ENCODE measurements at places on chromosomes 3 and 15.

GRCh38 chr3:196398782-196399181, 33.4 kb downstream of the UBXN7 start:
- no peak for DNase-seq

GRCh38 chr3:164658125-164658524, 420.2 kb downstream of the SI start:
- DNase-seq = no peak

GRCh38 chr3:31157893-31158620, 263.6 kb upstream of the GADL1 start:
- DNase-seq = no peak

DNA sequence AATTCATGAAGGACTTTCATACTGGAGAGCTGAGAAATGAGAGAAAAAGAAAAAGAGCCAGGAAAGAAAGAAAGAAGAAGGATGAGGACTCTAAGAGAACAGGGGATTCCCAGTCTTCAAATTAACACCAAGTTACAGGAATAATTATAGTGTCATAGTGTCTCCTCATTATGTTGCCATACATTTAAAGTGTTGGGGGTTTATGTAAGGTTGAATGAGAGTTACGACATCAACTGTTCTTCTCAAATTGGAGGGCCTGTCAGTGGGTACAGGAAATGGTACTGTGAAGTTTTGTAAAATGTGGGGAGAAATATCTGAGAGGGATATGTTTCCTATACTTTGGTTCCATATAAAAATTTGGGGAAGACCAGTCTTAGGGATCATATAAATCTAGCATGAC, 12.3 kb upstream of the CD200 start:
- no peak for DNase-seq

DNA sequence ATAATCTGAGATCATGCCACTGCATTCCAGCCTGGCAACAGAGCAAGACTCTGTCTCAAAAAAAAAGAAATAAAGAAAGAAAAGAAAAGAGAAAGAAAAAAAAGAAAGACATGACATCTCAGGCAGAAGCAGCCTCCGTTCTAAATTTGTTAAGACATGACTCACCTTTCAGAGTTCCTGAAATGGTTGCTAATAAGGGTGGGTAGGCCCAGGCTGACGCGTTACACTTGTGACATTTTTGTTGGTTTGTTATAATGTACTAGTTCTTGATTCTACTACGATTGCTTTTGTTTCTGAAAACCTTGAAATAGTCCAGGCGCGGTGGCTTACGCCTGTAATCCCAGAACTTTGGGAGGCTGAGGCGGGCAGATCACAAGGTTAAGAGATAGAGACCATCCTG, 21.0 kb downstream of the SLC25A20 start:
- DNase-seq = no peak

DNA sequence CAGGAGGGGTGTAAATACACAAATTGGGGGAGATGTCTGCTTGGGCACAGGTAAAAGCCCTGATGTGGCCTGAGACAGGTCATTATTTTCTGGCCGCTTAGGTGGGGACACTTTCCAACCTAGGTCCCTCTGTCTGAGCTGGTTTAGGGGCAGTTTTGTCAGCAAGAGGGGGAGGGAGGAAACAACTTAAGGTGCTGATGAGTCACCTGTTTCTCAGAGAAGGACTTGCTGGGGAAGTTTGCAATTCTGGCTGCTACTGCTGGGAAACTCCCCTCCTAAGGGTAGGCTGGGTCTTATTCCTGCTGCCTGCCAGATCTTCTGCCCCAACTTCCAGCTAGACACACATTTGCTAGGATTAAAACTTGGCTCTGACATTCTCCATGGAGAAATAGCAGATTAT, 4.8 kb upstream of the RHOV start:
- DNase-seq = peak; percentile 51

- no peak for DNase-seq
Observed at GRCh38 chr3:155325263-155325835, 31.9 kb upstream of the STRIT1 start.

DNA sequence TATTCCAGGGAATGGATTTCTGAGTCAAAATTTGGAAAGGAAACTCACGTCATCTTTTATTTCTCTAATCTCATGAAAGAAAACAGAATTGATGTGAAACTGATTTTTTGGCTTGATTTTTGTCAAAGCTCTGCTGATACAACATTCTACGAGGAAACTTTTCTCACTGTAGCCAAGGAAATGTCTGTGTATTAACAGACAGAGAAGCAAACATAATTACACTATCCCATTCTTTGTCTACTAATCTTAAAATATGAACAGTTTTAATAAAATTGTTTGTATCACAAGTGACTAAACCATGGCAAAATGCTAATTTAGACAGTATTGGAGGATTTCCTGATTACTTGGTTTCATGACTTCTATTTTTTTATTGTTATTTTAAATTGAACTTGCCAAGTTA, 1437.0 kb downstream of the OTOL1 start:
- no peak for DNase-seq

- no peak for DNase-seq
Observed at GRCh38 chr3:98699132-98699531, 64.0 kb upstream of the ST3GAL6 start.

GRCh38 chr3:64561325-64561843, 126.4 kb downstream of the ADAMTS9 start:
- no peak for DNase-seq

GRCh38 chr3:99505646-99506269, 132.6 kb upstream of the COL8A1 start:
- peak; percentile 17 for DNase-seq

- no peak for DNase-seq
Observed at GRCh38 chr3:64917914-64918453, 230.2 kb upstream of the ADAMTS9 start.

- DNase-seq = no peak
Observed at GRCh38 chr15:99425657-99426301, 140.0 kb upstream of the MEF2A start.

DNA sequence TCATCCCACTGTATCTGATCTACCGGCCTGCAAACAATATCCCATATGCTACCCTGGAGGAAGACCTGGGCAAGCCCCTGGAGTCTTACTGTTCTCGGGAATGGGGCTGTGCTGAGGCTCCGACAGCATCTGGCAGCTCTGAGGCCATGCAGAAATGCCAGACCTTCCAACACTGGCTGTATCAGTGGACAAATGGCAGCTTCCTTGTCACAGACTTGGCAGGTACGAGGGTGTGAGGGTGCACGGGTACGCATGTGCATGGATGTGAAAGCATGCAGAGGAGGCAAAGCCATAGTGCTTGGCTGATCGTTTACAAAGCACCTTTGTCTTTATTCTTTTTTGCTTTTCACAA, 20.0 kb upstream of the SLC28A1 start:
- DNase-seq = no peak

- DNase-seq = no peak
Observed at GRCh38 chr15:62125773-62126172, 39.3 kb downstream of the C2CD4B start.

DNA sequence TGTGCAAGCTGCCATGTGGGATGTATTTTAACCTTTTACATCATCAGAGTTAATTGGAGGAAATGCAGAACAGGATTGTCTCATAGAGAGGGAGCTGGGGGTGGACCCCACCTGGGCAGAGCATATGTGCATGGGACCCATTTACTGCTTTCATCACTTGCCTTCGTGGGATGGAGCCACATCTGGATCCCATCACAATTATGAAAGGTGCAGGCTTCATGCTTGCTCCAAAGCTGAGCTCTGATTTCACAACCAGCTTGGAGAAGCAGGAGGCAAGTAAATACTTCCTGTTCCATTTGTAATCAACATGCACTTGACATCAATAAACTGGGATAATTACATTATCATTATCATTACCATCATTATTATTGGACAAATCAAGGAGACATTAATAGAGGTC, 161.9 kb downstream of the ALDH1A2 start:
- DNase-seq = no peak

DNA sequence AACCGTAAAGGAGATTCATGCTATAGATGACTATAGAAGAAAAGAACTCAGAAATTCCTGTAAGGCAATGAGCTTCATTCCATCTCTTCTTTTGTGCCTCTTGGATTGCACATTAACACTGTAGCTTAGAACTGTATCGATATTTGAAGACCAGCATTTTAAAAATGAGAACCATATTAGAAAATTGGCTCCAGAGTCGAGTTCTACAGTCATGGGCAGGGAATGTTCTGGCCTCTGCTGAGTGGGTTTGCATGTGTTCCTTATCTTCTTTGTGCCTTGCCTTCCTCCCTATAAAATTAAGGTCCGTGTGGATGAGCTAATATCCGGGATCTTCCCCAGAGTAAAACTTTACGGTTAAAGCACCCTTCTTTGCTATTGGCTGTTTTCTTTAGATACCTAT, 77.4 kb upstream of the PLCL2 start:
- no peak for DNase-seq

DNA sequence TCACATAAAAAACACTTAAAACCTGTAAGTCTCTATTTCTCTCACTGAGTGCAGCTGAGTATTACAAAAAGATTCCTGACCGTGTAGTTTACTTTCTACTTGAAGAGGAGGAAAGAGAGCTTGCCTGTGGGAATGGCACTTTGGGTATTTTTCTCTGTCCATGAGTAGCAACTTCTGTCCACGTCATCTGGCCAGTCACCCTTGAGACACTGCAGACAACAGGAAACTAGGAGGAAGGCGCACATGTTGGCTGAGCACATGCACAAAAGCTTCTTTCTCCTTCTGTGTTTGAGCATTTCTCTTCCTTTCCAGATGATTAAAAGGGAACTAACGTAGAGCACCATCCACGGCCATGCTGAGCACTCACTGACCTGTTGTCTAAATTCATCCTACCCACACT, 19.7 kb downstream of the STARD5 start:
- DNase-seq = no peak

DNA sequence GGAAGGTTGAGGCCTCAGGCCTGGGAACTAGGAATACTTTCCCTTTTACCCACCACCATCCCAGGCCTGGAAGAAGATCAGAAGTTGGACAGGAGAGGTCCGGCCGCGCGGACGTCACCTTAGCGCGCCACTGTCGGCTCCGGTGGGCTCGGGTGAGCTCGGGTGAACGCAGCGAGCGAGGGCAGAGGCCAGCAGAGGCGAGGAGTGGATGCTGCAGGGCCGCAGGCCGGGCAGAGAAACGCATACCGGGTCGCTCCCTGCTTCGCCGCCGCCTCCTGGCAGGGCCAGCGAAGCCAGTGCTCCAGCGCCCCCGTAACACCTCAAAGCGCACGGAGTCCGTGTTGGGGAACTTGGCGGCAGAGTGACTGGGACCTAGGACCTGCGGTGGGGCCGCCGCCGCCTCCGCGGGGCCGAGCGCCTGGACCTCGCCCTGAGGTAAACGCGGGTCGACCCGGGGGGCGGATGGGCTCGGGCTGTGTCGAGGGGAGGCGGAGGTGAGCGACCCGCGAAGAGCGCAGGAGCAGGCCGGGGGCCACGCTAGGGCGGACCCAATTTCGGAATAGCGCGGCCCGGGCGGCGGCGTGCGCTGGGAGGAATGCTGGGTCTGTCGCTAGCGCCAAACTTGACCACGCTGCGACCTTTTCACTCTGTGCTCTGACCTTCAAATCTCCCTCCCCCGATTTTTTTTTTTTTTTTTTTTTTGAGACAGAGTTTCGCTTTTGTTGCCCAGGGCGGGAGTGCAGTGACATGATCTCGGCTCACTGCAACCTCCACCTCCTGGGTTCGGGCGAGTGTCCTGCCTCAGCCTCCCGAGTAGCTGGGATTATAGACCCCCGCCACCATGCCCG, 1.6 kb downstream of the CYP11A1 start:
- DNase-seq = no peak

DNA sequence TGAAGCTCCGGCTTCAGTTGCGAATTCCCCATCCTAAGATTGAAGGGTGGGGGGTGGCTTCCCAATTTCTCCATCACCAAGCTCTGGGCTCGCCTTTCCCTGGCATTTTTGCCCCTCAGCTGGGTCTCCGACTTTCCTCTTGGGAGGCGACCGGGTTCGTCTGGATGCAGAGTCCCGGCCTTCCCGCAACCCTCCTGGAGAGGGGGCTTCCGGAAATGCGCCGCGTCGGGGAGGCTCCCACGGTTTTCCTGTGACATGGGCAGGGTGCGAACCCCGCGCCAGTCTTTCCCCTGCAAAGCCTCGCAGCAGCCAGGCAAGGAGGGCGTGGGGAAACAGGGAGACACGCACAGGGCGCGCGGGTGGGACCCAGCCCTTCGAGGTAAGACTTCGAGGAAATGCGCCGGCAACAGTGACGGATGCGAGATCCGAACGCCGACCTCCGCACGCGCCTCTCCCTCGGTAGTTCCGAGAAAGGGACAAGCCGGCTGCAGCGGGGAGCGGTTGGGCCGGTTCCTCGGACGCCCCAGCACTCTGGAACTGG, 466 bp upstream of the HCN4 start:
- DNase-seq = no peak

DNA sequence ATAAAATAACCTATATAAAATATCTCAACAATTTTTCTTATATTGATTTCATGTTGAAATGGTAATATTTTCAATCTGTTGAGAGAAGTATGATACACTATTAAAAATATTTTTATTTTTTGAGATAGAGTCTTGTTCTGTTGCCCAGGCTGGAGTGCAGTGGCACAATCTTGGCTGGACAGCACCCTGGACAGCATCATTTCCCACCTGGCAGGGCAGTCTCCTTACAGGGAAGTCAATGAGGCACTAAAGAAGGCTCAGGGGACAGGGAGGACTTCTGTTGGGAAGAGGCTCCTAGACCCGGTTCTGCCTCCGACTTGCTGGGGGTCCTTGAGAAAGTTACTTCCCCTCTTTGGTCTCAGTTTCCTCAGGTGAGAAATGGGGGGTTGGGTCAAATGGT, 9.4 kb downstream of the GOLGA6L2 start:
- no peak for DNase-seq

- no peak for DNase-seq
Observed at GRCh38 chr3:59816312-59816711, 766.5 kb upstream of the CFAP20DC start.

- no peak for DNase-seq
Observed at GRCh38 chr3:125481786-125482185, 38.2 kb downstream of the SNX4 start.

GRCh38 chr15:101438482-101439284, 50.8 kb downstream of the PCSK6 start:
- no peak for DNase-seq

DNA sequence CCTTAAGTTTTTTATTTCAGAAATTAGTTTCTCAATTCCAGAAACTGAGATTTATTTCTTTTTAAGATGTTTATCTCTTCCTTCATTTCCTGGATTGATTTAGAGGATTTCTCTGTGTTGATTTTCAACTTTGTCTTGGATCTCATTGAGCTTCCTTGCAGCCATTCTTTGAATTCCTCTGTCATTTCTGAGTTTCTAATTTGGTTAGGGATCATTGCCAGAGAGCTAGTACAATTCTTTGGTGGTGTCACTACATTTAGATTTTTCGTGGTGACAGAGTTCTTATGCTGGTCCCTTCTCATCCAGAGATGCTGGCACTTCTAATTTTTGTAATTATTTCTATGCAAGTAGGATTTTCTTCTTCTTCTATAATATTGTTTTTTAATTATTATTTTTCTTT, 691.1 kb upstream of the NAALADL2 start:
- DNase-seq = no peak

GRCh38 chr3:9397906-9398699, 688 bp downstream of the SETD5 start:
- DNase-seq = no peak

DNA sequence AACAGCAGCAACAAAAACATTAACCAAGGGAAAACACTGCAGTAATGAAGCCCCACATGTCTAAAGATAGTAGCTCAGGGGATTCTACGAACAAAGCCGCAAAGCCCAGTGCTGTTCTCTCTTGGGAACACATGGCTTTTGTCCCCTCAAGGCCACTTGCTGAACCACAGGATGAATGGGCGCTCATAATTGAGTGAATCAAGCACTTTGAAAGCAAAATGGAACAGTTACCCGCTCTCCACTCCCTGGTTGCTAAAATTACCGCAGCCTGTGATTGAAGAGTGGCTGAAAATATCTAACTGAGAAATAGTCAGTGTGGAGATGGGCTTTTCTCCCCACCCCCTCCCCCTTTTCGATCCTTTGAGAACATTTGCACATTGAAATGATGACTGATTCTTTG, 39.6 kb downstream of the RASGRF1 start:
- no peak for DNase-seq
